ENCODE measurements at places on chromosomes 12 and 14.

DNA sequence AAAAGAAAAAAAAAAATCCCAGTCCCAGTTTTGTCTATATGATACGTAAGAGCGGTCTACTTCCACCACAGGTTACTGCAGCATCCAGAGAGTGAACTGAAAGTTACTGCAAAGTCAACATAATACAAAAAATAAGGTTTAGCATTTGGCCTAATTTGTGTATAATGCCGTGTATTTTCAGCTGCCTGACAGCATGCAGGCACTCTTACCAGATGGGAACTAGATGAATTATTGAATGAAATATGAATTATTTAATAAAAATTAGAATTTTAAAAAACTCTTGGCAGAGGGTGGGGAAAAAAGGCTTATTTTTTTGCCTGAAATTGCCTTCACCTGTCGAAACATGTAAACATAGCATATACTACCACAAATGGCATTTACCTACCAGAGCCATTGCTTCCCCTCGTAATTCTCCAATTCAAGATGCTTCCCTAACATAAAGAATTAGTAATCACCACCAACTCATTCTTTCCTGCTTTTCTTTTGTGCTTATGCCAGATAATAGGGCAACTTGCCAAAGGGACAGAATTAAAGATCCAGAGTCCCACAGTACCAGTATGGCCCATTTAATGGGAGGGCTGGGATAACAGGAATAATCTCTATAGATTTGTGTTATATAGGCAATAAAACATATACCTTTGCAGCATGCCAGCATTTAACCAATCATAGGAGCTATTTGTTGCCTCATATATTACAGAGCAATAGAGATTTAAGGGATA is 31.1 kb downstream of the ATF7 start:
- no peak for DNase-seq

DNA sequence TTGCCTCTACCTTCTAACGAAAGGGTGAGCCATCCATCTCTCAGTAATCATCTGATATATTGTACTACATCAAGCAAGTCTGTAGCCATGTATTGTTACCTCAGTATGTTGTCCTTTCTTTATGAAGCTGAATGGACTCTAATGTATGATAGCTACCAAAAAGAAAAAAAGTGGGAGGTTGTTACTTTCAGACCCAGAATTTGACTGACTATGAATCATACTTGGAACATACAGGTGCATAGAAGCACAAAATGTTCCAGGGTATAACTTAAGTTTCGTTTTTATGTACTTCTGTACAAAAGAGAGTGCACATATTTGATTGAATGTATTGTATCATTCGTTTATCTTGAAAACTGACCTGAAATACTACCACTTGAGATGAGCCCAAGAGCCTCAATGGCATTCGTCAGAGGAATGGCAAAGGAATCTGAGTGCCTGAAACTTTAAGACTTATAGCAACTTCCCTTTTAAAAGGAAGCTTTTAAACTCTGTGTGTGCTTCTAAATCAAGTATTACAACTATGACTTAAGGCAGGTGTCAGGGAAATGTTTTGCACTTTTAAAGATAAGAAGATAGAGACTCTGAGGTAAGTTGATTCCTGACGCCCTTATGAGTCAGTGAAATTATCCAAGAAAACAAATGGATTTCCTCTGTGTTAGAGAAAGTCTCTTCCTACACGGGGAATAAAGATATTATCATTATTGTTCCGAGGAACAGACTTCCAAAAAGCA is 951.5 kb downstream of the GALC start:
- no peak for DNase-seq

- DNase-seq: no peak
These were observed 412 bp upstream of the TEP1 start for GRCh38 chr14:20413744-20414082.

GRCh38 chr12:47017901-47018475 is 61.4 kb upstream of the PCED1B start:
- peak; percentile 29 for DNase-seq

DNA sequence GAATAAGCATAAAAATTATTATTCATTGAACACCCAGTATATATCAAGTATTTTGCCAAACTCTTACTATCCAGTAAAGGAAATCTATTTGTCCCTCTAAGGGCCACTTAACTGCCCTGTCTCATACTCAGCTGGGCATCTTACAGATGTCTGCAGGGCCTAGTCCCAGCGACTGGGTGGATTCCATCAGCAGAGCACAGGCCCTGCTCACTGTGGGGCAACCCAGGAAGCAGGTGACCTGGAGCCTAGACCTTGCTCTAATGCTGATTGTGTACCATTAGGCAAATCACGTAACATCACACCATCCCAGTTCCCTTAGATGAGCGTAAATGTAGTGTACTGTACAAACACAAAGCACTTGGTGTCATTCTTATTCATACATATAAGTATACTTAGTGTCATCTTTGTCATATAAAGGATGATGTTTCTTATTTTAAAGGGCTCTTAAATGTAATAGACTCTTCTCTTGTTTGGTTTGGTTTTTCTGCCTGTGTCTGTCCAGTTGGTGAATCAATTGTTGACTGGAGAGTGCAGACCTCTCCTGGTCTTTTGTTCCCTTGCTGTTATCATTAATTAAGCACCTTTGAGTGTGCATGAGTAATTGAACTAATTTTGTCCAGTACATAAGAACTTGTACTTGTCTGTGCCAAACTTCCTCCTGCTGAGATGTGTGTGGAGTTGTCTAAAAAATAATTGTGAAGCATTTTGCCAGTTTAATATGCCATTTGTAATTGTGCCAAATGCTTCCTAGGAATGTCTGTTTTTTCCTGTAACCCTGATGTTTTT is 49.3 kb downstream of the RAB35 start:
- DNase-seq: no peak

DNA sequence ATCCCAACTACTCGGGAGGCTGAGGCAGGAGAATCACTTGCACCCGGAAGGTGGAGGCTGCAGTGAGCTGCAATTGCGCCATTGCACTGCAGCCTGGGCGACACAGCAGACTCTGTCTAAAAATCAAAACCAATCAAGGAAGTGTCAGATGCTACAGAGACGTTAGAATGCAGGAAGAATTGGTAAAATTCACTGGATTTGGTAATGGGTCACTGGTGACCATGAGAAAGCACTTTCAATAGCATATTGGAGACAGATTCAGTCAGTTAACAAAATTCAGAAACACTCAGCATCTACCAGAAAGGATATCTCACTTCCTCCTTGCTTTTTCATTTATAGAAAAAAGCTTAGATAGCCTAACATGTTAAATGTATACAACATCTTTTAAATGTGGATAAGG is 17.5 kb downstream of the BIN2 start:
- no peak for DNase-seq

DNA sequence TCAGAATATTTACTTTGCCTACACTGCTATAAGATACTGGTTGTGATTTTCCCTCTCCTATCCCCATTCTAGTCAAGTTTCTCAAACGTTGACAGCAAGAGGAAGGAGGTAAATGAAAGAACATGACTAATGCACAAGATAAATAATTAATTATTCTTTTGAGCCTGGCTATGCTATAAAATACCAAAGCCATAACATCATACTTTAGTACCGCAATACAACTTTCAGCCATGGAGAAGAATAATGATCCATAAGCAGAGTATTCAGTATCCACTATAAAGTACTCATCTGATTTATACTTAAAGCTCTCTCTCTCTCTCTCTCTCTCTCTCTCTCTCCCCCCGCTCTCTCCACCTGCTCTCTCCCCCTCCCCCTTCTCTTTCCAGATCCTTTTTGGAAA is 41.3 kb downstream of the TDG start:
- no peak for DNase-seq

DNA sequence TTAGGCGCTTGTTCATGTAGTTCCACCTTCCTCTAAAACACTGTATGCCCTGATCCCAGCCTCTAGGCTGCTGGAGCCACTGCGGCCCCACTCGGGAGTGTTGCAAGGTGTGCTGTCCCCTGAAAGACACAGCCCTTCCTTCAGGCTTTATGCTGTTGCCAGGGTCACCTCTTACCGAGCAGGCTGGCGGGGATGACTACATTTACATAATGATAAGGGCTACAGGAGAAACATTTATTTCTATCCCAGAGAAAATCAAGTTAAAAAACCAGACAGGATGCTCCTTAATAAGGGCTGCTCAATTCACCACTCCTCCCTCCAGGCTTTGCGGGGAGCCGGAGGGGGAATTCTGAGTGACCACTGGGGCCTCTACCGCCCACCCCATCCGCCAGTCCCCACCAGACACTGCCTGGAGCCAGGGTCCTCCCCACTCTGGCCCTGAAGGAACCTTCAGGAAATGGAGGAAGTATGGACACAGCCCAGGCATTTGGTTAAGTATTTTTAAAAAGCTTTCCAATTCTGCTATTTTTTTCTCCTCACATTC is 200.6 kb downstream of the TTC7B start:
- no peak for DNase-seq

- no peak for DNase-seq
These were observed 23.6 kb downstream of the PGAM5 start for GRCh38 chr12:132734206-132734605.

GRCh38 chr12:77213319-77213718 is 147.9 kb upstream of the E2F7 start:
- no peak for DNase-seq

DNA sequence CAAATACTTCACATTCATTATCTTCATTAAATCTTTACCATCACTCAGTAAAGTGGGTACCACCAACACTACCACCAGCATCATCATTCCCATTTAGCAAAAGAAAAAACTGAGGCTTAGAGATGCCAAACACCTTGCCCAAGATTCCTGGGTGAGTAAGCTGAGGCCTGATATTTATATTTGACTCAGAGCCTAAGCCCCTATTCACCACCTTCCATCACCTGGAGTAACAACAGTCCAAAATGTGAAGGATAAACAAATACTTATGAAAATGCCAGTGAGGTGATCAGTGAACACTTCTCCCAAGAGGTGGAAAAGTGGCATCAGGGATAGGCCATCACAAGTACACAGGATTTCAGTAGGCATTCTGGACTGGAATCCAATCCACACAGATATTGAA is 3.7 kb downstream of the SLC38A1 start:
- DNase-seq: no peak

GRCh38 chr12:63457857-63458256 is 210.4 kb downstream of the DPY19L2 start:
- DNase-seq: no peak

GRCh38 chr14:61642614-61642982 is 52.7 kb upstream of the HIF1A start:
- no peak for DNase-seq

- no peak for DNase-seq
These were observed 441.4 kb downstream of the AEBP2 start for GRCh38 chr12:19880721-19881120.

GRCh38 chr14:65360144-65360784 is 52.3 kb upstream of the FUT8 start:
- DNase-seq: no peak

GRCh38 chr12:89514751-89515150 is 9.8 kb downstream of the GALNT4 start:
- DNase-seq: no peak

DNA sequence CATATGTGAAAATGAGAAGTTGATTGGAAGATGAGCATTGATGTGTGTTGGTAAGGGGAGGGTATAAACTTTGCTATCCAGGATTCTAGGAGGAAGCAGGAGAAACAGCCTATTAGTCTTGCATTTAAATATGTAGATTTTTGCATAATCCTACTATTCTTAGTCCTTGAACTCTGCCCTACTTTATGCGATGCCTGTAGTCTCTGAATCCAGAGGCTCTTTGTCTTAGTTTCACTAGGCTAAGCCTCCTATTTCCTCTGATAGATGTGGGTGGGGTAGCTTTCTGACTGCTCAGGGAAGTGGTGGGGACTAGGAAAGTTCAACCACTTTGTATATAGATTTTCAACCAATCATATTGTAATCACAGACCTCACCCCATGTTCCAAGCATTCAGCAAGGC is 49.5 kb upstream of the KCNC2 start:
- no peak for DNase-seq

- peak; percentile 65 for DNase-seq
These were observed 119.7 kb downstream of the FBXL14 start for GRCh38 chr12:1474574-1475153.

- no peak for DNase-seq
These were observed 33.6 kb downstream of the CCDC91 start for GRCh38 chr12:28223858-28224257.

DNA sequence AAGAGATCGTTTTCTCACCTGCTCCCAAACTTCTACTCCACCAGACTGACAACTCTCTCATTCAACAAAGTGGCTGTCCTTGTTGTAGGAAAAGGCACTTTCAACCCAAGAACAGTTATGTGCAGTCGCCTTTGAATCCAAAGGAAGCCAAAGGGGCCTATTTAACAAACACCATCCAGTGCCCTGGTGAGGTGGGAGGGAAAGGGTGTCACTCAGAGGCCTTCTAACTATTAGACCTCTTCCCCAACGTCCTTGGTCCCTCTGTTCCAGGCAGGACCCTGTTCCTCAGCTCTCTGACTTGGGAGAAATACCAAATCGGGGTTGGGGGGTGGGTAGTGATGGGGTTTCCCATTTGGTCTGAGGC is 3.2 kb downstream of the SIX4 start:
- DNase-seq: no peak

GRCh38 chr12:56839915-56840325 is 76.8 kb downstream of the HSD17B6 start:
- no peak for DNase-seq

GRCh38 chr12:123384994-123385376 is 1.1 kb downstream of the KMT5A start:
- no peak for DNase-seq

DNA sequence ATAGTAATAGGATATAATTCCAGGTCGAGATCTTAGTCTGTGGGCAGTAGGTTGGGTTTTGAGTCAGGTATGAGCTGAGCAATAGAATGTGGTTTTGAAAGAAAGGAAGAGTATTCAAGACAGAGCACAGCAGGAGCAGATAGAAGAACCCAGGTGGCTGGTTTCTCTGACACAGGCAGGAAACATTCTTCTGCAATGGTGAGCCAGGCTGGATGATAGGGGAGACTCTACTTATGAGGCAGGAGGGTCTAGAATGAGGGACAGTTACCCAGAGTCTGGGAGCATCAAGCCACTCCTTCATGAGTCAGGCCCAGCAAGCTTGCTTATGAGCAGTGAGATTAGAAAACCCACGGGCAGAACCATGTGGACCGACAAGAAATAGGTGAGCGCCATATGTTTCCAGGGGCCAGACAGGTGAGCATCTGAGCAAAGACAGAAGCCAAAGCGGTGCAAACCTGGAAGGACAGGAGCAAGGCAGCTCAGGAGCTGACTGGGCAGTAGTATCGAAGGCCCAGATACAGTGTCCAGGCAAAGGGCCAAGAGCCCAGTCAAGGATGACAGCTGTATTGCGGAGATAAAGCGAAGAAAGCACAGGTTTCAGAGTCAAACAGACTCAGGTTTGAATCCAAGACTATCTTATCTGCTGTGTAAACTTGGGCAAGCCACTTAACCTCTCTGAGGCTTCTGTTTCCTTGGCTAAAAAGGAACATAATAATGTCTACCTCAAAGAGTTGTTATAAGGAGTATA is 22.5 kb upstream of the PCNX1 start:
- DNase-seq: no peak

- DNase-seq: no peak
These were observed 51.7 kb downstream of the BEGAIN start for GRCh38 chr14:100535287-100536120.

- DNase-seq: no peak
These were observed 300.1 kb downstream of the AKAP6 start for GRCh38 chr14:32629236-32629635.

All from GM04504 (cell line).